ENCODE measurements at places on chromosomes 5 and 9. TPM values are rescaled to one million over a fixed set of nuclear protein-coding genes. Genes with fewer than 3 reads are reported as not detected.

Gene IFNW1
- not detected for total RNA-seq

Gene PPP3R2
- not detected for total RNA-seq

Gene TAF11L10
- total RNA-seq: not detected

Gene GFPT2
- 44.7 TPM for total RNA-seq

Gene HSPB3
- 0.33 TPM for total RNA-seq

Gene SPAAR
- total RNA-seq: not detected

Gene ADAMTS13
- 6.0 TPM for total RNA-seq

Gene SLC1A3
- total RNA-seq: 8.3 TPM
